CD4-positive, alpha-beta T cell treated with Interleukin-10 for 1 hour (primary cell): ENCODE measurements at places on chromosomes 11 and 22.

DNA sequence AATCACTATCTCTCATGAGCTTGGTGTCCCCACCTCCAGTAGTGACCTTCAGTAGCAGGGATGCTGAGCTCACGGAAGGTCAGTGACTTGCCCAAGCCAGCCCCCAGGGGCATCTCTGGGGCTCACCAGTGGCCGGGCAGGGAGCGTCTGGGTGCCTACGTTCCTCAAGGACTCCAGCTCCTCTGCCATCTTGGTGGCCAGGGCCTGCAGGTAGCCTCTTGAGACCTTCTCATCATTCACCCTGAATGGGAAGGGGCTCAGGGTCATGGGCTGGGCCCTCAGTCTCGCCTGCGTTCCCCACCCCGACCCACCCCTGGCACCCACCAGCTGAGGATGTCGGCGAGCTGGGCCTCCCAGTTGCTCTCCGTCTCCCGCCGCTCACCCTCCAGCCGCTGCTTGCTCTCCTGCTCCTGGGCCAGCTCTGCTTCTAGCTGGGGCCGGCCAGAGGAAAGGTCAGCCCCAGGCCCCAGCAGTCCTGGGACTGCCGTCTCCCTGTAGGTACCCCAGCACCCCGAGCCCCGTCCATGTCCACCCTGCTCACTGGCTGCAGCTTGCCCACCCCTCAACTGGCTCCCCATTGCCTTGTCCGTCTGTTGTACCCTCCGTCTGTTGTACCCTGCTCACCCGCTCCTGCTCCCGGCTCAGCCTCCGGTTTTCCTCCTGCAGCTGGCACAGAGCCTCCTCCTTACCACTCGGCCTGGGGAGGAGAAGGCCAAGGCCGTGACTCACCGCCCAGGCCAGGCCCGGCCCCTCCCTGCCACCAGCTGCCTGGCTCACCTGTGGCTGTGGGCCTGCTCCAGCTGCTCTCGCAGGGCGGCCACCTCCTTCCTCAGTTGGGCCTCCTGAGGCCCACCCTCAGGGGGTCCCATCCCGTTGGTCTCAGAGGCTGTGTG is 9.5 kb downstream of the CDC42BPG start:
- no peak for DNase-seq

GRCh38 chr11:65487467-65488272 is 11.2 kb upstream of the MALAT1 start:
- peak; percentile 57 for DNase-seq

GRCh38 chr11:82321206-82321605 is 412.5 kb downstream of the FAM181B start:
- no peak for DNase-seq

GRCh38 chr11:69525516-69526452 is 44.3 kb downstream of the LINC01488 start:
- DNase-seq = no peak

DNA sequence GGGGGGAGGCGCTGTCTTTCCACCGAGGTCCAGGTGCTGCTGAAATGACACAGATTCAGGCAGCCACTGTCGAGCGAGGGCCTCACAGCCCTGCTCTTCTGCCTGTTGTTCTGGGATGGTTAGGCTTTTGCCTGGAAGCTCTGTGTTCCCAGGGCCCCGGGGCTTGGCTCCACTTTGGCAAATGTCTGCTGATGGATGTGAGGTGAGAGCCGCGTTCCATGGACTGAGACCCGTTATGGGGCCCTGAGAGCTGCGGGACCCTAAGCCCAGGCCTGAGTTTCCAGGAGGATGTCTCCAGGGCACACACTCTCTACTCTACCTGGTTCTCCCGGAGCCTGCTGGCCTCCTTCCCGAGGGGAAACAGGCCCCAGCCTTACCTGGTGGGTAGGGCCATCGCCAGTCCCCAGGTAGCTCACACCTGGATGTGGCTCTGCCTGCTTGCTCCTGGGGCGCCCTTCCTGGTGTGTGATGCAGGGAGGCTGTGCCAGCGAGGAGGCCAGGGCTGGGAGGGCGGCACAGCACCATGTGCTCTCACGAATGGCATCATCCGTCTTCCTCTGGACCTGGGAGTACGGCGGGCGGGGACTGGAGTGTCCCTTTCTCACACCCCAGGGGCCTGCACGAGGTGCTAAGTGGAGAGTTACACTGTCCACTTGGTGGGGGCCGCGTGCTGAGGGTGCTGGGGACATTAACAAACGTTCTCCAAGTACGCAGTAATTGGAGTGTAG is 435.5 kb downstream of the TBC1D22A start:
- DNase-seq = no peak

DNA sequence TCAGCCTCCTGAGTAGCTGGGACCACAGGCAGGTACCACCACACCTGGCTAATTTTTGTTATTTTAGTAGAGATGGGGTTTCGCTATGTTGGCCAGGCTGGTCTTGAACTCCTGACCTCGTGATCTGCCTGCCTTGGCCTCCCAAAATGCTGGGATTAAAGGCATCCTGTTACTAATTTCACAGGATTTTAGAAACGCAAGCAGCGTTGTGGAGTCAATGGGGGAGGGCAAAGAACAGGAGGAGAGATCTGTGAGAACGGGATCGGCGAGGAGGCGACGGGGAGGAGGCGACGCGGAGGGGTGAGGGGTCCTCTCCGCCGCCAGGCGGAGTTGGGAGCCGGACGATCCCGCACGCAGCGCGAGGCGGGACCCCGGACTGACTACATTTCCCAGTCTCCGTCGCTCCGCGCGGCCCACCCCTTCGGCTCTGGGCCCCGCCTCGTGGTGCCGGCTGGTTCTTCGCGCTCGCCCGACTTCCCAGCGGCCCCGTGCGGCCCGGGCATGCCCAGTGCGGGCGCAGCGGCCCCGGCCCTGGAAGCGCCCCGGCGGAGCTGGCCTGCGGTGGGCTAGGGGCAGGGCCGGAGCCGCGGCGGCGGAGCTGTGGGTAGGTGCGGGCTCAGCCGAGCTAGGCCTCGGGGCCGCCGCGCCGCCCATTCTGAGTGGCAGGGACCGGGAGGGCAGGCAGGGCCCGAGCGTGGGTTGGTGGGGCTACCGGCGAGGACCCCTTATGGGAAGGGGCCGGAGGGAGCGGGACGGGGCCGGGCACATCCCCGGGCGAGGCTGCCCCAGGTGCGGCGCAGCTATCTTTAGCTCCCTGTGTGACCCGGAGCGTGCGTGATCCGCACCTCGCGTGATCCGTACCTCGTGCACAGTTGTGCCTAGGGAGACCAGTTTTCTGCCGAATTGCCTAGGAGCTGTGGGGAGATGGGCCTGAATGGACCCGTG is at the start of gene EI24:
Gene EI24 (plus strand): TSS at position 508 of the 945 bp plus-strand sequence. CDS start 3,051 bp downstream, outside the sequence.
- peak; percentile 90 for DNase-seq

GRCh38 chr11:68929135-68929534 is 25.4 kb downstream of the IGHMBP2 start:
- DNase-seq = no peak

DNA sequence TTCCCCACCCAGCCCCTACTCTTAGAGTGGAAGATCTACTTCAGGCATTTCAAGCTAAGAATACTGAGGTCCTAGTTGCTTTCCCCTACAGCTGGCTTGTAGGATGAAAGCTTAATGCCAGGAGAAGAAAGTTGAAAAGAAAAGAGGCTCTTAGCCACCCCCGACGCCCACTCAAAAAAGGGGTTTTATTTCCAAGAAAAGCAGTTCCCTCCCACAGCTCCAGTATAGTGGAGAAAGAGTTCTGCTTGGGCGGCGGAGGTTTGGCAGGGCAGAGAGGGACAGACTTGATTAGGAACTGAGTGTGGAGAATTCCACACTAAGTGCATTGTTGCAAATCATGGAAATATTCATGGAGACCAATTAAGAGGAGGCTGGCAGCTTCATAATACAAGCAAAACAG is 470.9 kb downstream of the ETS1 start:
- no peak for DNase-seq

DNA sequence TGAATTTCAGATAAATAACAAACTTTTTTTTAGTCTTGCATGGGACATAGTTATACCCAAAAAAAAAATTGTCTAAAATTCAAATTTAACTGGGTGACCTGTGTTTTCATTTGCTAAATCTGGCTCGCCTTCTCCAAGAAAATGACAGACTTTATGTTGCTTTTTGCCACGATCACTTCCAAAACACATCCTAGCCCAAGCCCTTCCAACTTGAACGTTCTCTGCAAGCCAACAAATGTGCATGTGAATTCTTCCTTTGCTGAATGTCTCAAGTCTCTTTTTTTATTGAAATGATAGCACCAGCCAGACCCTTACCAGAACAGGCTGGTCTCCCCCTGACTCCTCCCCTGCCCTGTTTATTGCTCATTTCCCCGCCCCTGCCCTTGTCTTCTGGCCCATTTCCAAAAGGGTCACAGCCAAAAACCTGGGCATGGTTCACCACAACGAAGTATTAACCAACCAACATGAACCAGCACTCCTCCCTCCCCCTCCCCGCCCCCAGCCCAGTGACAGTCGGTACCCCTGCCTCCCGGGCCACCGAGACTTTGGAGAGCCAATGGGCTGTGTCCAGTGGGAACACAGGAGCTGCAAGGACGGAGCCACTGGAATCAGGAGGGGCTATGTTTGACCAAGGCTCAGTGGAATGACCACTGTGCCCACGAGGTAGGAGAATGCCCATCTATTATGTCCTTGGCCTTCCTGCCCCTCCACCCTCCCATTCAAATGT is 63.2 kb downstream of the BTG4 start:
- no peak for DNase-seq

DNA sequence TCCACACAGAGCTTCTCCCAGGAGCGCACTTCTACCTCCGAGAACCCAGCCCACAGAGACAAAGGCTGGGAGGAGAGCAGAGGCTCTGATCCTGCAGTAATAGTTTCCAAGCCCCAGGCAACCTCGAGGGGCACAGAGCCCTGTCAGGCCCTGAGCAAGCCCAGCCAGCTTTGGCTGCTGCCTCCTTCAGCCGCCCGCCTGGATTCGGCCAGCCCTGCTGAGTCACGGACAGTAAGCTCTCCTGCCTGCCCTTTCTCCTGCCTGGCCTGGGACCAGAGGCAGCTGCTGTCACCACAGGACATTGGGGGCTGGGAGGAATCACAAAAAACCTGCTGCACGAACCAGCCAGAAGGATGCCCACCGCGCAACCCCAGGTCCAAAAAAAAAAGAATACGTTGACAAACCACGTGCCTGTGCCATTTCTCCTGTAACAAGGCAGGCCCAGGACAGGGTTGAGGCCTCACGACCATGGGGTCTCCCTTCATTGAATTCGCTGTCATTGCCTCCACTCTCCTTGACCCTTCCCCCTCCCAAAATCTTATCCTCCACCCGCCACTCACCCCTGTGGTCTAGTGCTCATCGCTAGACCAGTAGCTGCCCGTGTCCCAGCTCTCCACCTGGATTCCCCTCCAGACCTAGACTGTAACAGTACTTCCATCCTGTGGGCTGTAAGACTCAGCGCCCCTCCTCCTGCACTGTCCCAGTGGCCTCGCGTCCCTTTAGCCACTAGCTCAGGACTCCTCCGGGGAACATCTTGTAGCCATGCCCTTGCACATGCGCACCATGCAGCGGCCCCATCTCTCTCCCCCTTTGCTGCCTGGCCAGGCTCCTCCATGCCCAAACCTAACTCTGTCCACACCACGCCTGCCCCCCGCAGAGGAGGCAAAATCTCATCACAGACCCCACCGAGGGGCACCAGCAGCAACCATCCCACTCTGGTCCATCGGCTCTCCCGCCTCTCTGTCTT is 7.4 kb upstream of the SLC22A12 start:
- DNase-seq = no peak

- DNase-seq = no peak
Observed at GRCh38 chr22:41893591-41894375, 21.1 kb downstream of the SHISA8 start.

GRCh38 chr11:94332814-94333213 is 28.4 kb downstream of the IZUMO1R start:
- DNase-seq = no peak

DNA sequence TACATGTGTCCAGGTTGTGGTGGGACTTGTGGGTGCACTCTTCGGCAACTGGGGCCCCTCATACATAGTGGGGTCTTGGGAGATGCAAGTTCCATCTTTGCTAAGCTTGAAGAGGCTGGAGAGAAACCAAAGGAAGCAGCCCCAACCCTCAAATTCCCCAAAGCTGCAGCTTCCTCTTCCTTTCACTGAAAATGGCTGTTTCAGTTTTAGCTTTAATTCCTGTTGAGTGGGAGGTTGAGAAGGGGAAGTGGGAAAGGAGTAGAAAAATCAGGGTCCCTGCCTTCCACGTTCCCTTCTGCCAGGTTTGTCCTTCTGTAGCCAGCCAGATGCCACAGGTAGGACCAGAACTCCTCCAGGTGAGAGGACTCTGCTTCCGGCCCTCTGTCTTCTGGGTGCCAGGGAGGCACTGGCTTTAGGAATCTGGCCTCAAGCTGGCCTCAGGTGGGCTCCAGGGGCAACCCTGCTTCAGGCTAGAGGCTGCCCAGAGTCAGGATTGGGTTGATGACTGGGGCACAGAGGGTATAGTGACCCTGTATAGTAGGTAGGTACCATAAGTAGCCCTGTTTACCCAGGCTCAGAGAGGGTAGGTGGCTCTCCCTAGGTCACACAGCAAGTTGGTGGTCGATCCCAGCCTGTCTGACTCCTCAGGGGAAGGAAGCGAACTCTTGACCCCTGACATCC is 16.2 kb downstream of the P2RY6 start:
- DNase-seq = no peak

- no peak for DNase-seq
Observed at GRCh38 chr22:46196278-46196677, 46.0 kb downstream of the PPARA start.

DNA sequence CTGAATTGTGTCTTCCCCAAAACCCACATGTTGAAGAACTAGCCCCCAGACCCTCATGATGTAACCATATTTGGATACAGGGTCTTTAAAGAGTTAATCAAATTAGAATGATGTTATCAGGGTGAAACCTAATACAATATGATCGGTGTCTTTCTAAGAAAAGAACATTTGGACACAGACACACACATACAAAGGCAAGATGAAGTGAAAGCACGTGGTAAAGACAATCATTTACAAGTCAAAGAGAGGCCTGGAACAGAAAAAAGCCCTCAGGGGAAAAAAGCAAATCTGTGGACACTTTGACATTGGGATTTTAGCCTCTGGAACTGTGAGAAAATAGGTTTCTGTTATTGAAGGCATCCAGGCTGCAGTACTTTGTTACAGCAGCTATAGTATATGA is 733.4 kb downstream of the JRKL start:
- DNase-seq = no peak

DNA sequence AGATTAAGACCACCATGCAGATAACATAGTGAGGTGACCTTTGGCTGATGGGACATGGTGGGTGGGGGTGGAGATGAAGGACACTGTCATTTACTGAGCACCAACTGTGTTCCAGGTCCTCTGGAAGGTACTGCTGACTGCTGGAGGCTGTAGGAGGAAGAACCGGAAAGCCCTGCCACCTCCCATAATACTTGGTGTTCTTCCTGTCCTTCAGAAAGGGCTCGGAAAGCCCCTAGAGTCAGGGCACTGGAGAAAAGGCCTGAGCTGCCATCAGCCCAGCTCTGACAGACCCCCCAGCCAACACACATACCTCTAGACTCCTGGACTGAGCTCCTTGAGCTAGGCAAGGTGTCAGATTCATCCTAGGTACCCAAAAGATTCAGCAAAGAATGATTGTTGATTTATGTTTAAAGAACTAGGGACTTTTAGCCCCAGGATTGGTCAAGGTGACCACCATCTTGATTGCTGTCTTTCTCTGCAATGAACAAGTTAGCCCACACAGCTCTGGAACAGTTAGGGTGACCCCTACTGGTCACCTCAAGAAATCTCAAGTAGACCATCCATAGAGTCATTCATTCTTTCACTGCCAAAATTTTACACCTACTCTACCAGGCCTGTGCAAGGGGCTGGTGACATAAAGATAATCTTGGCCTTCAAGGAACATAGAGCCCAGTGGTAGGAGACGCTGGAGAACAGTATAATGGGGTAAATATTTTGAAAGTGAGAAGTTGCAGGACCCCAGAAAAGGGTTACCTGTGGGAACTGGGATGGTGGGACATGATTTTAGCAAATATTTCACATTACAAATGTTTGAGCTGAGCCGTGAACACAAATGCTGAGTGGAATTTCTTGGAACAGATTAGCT is 39.4 kb downstream of the IRAG1 start:
- DNase-seq = peak; percentile 64

- no peak for DNase-seq
Observed at GRCh38 chr11:29159552-29160465, 857.0 kb downstream of the KCNA4 start.
